ENCODE measurements at places on chromosomes 16 and 17. TPM values are rescaled to one million over a fixed set of nuclear protein-coding genes. Genes with fewer than 3 reads are reported as not detected.

GRCh38 chr16:1308977-1309885, at the start of gene UBE2I:
TSS of gene UBE2I (plus strand) at chr16:1309636. CDS start at chr16:1314031, 4,395 bp downstream.
- peak within 1 kb of the TSS; percentile 100 for H3K27ac ChIP-seq
- DNase-seq, result peak; percentile 97
- H3K4me3 ChIP-seq, result peak within 1 kb of the TSS; percentile 79
- H3K36me3 ChIP-seq, result peaks cover 5% of the 10 kb centered on the region
- peaks cover 18% of the 10 kb centered on the region for H3K4me1 ChIP-seq
- H3K27me3 ChIP-seq, result no peaks in the 10 kb centered on the region

DNA sequence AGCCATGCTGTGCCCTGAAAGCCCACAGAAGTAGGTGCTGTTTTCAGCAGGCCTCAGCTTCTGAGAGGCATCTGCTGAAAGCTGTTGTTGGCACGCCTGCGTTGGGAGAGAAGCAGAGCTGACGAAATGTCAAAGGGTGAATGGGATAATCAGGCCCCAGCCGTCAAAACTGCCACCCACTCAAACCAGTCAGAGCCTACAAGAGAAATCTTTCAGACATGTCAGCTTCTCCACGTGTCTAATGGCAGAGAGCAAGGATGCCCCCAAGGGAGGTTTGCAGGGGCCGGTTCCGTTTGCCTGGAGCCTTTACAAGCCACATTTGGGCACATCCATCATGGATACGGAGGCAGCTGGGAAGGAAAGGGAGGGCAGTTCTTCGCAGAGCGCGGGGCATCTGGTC, 568.2 kb upstream of the EEF2KMT start:
- no peak overlapping the region for H3K27ac ChIP-seq
- DNase-seq, result no peak
- H3K4me1 ChIP-seq, result no peaks in the 10 kb centered on the region
- H3K4me3 ChIP-seq, result no peak overlapping the region

DNA sequence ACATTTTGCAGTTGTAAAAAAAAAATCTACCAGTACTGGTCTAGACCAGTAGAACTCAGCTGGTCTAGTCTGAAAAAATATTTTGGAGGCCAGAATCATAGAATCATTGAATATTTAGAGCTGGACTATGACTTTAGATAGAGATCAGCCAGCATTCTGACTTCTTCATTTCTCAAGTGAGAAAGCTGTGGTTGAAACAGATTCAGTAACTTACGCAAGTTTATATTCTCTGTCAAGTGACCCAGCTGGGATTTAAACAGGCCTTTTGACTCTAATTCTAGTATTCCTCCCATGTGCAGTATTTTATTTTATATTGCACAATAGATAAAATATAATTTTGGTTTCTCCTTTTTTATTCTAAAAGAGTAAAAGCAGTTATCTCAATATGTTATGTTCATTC, 4.9 kb downstream of the TNRC6A start:
- no peaks in the 10 kb centered on the region for H3K36me3 ChIP-seq
- peaks cover 47% of the 10 kb centered on the region for H3K4me1 ChIP-seq
- no peak overlapping the region for H3K27ac ChIP-seq
- DNase-seq, result no peak
- no peak overlapping the region for H3K4me3 ChIP-seq
- H3K27me3 ChIP-seq, result no peaks in the 10 kb centered on the region

The IL17C gene
- not detected for total RNA-seq

The FBXO39 gene
- total RNA-seq, result 1.1 TPM

DNA sequence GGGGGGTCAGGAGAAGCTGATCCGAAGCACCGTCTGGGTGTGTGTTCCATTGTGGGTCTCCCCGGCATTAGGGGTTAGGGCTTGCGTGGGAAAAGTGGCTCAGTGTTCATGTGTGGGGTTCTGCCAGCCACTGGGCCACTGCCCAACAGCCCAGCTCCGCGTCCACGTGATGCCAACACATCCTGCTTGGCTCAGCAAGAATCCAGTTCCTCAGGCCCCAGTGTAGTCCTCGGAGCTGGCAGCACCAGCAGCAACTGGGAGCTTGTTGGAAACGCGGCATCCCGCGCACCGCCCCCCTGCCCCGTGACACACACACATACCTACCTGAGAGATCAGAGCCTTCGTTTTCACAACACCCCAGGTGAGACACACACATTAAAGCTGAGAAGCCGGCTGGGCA, 18.9 kb downstream of the LGALS9 start:
- no peaks in the 10 kb centered on the region for H3K4me1 ChIP-seq
- H3K27ac ChIP-seq, result no peak overlapping the region
- no peaks in the 10 kb centered on the region for H3K27me3 ChIP-seq

Measured in thyroid gland (tissue), 4 donors.